ENCODE measurements at places on chromosomes 6 and 20. TPM values are rescaled to one million over a fixed set of nuclear protein-coding genes. Genes with fewer than 3 reads are reported as not detected.

The ADTRP gene
- total RNA-seq = 0.18 TPM

The VNN1 gene
- total RNA-seq = 1.1 TPM

The LAMA4 gene
- total RNA-seq = 63.7 TPM

The HTR1E gene
- not detected for total RNA-seq

The TCF21 gene
- 7.8 TPM for total RNA-seq

The C6orf58 gene
- total RNA-seq = not detected

The NKX2-4 gene
- not detected for total RNA-seq

The PPP1R14C gene
- total RNA-seq = 94.9 TPM

The CCN6 gene
- not detected for total RNA-seq

The MEP1A gene
- not detected for total RNA-seq

The HLA-DRA gene
- 94.5 TPM for total RNA-seq

Data from left cardiac atrium (tissue), 4 donors.